ENCODE measurements at places on chromosomes 12 and 14.

DNA sequence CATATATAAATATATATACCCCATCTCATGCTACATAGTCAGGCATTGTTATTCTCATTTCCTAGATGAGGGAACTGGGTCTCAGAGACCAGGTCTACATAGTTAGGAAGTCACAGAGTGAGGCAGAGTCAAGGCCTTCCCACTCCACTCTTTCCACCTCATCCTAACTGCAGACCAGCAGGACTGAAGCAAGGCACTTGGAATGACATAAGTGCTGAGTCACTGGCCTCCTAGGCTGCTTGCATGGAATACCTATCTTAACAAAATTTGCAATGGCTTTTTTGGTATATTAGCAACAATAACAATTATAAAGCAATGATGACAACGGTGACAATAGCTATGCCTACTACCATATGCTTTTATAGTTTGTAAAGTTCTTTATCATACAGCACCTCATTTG lies 5.4 kb upstream of the ANO4 start:
- no peak for DNase-seq

- peak; percentile 67 for DNase-seq
Observed at GRCh38 chr12:116136340-116136739, 141.2 kb downstream of the MED13L start.

GRCh38 chr14:70993931-70994330 lies 86.7 kb downstream of the PCNX1 start:
- DNase-seq = no peak

DNA sequence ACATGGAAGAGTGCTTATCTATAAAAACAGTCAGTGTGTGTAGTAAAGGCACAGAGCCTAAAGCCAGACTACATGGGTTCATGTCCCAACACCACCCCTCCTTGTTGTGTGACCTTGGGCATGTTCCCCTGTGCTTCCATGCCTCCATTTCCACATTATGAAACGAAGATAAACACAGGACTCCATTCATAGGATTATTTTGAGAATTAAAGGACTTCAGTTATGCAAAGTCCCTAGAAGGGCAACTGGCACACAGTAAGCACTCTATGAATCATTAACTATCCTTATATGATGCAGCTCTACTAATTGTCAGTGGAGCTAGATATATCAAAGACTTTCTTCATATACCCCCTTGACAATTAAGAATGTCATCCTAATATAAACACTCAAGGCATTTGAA lies 17.8 kb downstream of the IFNG-AS1 start:
- DNase-seq = no peak

DNA sequence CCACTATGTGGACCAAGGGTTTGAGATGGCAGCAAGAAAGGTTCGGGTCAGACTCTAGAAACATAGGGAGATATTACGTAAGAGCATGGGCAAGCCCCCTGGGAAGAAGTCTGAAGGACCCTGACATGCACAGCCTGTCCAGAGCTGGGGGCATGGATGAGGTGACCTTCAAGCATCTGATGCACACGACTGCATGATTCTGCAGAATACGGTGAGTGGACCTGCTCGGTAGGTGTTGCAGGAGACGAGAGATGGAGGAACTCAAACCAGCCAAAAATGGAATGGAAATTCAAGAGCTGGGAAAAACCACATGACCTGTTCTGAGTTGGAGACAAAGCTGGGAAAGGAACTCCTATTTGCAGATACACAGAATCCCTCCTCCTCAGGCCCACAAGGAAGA lies 43.6 kb downstream of the ANO2 start:
- DNase-seq = no peak

DNA sequence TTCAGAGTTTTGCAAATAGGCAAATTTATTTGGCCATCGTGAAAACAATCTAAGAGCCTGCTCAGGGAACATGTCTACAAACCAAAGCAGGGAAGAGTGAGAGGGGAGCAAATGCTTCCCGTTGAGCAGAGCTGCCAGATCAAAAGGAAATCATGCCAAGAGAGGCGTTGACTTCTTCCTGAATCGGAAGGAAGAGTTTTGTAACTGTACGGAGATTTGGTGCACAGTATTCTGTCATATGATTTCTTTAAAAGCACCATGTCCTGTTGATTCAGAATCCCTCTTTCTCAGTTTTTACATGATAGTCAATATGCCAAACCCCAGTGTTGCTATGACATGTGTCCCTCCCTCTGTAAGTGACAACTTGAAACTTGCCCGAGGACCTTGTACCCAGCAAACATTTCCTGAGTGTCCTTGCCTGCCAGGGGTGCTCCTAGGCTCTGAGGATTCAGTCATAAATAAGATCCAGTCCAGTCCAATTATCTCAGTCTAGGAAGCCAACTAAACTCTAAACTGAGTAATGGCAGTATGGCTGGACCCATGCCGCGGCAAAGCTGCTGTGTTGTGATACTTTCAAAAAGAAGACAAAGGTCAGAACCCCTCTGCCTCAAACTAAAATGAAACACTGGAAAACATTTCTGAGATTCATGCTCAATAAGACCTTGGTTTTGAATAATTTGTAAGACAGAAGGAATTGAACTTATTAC lies 300.1 kb upstream of the FKBP4 start:
- peak; percentile 30 for DNase-seq

DNA sequence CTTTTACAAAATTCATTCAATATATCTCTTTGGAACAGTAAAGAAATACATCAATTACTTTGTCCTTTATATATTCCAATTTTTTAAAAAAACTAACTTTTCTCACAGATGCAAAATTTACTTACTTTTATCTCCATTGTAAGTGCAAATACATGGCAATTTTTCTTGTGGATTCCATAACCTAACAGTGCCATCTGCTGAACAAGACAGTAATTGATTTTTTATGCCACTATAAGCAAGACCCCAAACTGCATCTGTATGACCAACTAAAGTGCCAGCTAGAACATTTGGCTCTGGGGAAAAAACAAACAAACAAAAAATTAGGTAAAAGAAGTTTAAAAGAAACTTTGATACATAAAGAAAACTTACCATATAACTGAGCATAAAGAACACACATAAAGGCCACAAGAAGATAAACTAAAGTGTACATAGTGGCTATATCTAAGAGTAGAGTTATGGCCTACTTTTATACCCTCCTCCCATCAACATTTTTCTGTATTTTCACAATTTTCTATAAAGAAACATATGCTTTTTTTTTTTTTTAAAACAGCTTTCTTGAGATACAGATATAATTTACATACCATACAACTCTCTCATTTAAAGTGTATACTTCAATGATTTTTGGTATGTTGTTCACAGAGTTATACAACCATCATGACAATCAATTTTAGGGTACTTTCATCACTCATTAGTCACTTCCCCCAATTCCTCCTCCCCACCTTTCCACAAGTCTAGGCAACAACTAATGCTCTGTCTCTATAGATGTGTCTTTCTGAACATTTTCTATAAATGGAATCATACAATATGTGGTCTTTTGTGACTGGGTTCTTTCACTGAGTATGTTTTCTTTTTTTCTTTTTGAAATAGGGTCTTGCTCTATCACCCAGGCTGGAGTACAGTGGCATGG lies 32.6 kb downstream of the COCH start:
- peak; percentile 26 for DNase-seq

- no peak for DNase-seq
Observed at GRCh38 chr12:86838711-86839110, 582.5 kb upstream of the MGAT4C start.

GRCh38 chr12:65022960-65023359 lies 98.1 kb downstream of the WIF1 start:
- DNase-seq = no peak

DNA sequence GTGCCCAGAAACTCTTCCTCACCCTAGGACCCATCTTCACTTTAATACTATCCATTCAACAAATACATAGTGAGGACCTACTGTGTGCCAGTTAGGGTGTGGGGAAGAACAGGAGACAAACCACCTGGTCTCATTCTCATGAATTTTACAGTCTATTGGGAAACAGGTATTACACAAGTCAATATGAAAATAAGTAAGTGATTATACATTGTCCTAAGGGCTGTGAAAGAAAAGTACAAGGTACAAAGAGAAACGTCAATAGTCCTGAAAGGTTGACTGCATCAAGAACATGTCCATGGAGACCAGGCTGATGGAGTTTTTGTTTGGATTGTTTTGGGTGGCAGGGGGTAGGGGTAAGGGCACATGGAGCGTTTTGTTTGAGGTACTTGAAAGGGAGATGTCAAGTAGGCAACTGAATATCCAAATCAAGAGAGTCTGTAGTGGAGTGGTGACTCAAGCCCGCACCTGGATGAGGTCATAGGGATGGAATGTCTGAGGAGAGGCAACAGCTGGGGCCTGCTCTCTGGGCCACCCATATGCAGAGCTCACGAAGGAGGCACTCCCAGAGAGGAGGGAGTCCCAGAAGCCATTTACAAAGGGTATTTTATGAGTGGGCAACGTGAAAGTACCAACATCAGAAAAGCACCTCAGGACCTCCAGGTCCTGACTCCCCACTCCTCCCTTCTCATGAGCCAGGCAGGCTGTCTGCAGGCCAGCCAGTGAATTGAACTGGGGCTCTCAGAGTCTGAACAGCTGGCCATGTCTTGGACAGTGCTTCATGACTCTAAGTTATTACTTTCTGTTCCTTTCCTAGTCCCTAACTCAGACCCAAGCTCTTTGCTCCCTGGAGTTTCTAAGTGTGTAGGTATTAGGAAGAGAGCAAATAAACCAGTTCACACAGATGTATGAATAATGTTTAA lies 272.0 kb downstream of the ZFP36L1 start:
- DNase-seq = no peak

DNA sequence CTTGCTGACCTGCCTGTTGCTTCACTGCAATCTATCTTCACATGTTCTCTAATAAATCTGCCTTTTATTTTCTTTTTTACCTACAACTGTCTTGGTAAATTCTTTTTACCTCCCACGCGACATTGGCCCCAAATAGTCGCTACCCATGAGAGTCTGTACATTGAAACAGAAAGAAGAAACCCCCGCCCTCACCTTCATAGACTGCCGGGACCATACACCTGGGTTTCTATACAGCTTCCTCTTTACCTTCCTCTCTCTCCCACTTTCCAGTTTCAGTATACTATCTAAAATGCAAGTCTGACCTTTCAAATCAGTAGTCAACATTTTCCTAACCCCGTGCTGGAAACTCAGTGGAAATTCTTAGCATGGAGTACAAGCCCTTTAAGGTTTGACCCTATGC lies 4.8 kb downstream of the SLC8A3 start:
- DNase-seq = no peak

GRCh38 chr12:54958048-54958658 lies 26.4 kb downstream of the TESPA1 start:
- peak; percentile 69 for DNase-seq

DNA sequence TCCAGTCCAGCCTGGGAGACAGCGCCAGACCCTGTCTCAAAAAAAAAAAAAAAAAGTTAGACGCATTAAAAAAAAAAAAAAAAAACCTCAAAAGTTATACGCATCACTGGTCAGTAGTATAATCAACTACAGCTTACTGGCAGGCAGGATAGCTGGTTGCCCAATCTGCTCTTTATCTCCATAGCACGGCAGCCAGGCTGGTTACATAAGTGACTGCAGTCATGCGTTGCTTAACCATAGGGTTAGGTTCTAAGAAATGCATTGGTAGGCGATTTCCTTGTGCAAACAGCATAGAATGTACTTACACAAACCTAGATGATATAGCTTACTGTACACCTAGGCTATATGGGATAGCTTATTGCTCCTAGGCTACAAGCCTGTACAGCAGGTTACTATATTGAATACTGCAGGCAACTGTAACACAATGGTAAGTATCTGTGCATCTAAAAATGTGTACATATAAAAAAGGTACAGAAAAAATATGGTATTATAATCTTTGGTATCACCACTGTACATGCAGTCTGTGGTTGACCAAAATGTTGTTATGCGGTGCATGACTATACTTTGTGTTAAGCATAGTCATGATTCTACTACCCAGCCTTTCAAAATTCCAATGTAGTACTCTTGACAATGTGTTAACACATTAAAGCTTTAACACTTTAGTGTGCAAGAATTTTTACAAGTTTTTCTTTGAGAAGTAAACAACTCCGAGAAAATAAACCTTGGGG lies 8.1 kb downstream of the L2HGDH start:
- DNase-seq = no peak

DNA sequence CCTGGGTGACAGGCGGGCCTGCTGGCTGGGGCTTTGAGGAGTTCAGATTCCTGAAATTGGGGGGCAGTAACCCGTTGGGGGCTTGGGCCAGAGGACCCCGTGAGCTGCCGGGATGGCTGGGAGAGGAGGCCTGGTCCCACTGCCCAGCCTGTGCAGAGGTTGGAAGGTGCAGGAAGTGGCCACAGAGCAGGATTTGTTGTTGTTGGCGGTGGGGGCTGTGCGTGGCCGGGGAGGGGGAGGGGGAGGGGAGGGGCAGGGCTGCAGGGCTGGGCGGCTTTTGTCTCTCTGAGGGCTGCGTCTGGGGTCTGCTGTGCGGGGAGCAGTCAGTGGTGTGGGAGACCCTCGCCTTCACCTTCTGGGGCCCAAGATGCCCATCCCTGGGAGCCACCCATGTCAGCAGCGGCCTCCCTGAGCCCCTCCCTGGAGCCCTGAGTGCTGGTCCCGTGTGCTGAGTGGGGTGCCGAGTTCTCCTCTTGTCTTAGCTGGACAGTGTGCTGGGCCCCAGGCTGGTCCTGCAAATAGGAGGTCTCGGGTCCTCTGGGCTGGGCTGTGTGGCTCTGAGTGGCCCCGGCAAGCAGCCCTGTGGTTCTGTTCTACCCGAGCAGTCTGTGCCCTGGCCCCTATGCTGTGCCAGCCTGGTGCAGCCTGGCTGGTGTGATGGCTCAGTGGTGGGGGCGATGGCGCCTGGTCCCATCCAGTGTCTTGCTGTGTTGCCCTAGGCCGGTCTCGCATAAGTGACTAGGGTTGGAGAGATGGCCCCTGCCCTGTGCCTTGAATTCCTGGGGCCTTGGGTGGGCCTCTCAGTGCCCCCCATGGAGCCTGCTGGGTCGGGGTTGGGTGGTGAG lies 10.3 kb downstream of the KIF26A start:
- DNase-seq = peak; percentile 34

DNA sequence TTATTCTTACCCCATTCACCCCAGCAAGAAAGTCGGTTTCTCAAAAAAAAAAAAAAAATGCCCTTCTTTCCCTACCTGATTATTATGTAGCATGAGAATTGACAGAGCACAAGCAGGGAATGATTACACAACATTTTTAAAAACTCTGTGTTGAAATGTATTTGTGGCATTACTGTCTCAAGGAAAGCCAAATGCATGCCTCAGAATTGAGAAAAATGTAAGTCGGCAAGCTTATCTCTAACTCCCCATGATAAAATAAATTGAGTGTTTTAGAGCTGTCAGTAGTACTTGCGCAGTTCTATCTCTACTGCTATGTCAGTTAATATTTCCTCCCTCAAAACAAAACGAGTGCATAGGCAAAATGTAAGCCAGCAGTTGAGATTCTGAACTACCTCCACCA lies 25.7 kb downstream of the ANO4 start:
- no peak for DNase-seq

Data from dermis microvascular lymphatic vessel endothelial cell (primary cell).